ENCODE measurements at places on chromosomes 11 and 22.

DNA sequence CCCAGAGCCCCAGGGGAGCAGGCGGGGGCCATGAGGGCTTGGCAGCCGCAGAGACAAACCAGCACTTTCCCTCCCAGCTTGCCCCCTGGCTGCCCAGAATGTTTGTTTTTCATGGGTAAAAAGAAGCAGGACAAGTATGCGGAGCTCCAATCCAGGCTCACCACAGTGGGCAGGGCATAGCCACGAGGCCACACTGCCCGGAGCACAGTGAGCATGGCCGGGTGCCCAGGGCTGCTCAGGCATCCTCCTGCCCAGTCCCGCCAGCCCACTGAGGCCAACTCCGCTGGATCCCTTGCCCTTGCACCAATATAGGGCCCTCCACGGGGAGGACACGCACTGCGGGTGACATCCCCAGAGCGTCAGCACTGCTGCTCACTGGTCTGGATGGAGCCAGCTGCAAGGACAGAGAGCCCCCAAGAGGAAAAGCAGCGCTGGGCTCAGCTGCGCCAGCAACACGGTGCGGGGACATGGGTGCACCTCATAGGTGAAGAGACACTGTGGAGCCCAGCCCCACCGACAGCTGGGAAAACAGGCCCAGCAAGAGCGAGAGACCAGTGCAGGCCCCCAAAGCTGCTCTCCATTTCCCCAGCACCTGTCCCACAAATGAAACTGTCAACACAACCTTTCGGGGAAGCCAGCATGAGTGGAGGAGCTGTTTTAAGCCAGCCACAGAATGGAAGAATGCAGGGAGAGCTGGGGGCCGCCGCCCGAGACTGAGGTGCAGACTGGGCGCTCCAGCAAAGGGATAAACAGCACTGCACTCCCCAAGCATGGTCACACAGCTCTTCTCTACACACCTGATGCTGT, 24.8 kb downstream of the ARVCF start:
- no peaks in the 10 kb centered on the region for H3K27me3 ChIP-seq

DNA sequence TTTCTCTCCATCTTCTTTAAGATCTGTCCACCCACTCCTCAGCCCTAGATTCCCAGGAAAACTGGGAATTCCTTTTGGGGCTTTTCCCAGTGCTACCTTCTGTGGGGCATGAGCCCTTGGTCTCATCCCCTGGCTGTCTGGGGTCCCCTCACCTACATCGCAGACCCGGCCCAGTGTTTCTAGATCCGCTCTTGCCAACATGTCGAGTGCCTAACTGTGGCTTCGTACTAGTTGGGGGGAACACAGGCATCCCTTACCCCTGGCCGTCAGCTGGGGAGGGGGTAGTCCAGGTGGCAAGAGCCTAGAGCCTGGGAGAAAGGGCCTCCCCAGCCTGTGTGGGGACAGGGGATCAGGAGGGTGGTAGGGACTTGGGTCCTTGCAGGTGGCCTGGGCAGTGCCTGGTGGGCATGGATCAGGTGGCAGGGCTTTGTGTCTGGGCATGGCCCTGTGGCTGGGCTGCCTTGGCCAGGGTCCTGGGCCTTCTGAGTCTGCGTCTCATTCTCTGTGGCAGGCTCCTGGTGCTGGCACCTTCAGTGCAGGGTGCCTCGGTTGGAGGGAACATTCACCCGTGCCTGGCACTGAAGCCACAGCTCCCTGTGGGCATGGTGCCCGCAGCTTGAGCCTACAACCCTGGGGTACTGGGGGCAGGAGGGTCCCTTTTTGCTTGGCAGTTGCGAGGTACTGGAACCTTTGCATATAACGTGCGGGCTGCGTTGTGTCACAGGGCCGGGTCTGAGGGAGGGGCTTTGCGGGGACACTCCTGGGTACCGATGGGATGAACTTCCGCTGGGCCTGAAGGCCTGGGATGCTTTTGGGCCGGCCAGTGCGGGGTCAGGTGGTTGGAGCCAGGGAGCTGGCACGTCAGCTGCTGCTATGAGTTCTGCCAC, 4.1 kb downstream of the KCNQ1 start:
- no peaks in the 10 kb centered on the region for H3K36me3 ChIP-seq
- H3K4me1 ChIP-seq, result no peaks in the 10 kb centered on the region
- DNase-seq, result no peak
- H3K27me3 ChIP-seq, result no peaks in the 10 kb centered on the region

DNA sequence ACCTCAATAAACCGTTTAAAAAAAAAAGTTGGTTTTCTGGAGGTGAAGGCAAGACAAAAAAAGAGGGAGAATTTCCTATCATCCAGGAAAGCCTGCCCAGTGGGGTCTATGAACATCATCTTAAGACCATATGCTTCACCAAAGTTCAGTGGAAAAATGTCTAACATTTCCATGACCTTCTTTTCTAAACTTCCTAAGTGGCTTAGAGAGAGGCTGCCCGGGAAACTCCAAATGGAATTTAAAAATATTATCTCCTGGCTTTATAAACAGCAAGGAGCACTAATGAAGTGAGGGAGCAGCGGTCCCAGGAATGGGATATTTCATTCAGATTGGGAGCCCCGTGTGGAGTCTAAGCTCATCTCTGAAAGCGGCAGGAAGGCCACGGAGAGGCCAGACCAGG, 46.9 kb downstream of the ETS1 start:
- H3K27ac ChIP-seq, result no peak overlapping the region
- H3K27me3 ChIP-seq, result no peaks in the 10 kb centered on the region
- no peak for DNase-seq
- no peaks in the 10 kb centered on the region for H3K4me1 ChIP-seq
- no peak overlapping the region for H3K4me3 ChIP-seq

DNA sequence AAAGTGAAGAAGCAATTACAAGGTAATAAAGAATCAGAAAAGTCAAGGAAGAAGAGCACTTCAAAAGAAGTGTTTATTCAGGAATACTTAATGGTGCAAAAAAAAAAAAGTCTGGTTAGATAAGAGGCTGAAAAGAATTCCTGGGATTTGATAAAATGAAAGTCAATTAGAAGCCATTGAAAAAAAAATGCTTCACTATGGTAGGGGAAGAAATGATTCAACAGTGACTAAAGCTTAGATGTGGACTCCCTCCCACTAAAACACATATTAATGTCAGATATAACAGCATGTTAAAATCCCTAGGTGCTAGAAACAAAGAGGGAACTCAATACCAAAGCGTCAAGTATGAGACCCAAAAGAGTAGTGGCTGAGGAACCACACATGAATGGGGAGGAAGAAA, 335.3 kb upstream of the PITPNB start:
- no peak overlapping the region for H3K4me3 ChIP-seq
- DNase-seq, result no peak
- no peaks in the 10 kb centered on the region for H3K27me3 ChIP-seq
- H3K4me1 ChIP-seq, result no peaks in the 10 kb centered on the region
- H3K36me3 ChIP-seq, result no peaks in the 10 kb centered on the region
- H3K27ac ChIP-seq, result no peak overlapping the region

DNA sequence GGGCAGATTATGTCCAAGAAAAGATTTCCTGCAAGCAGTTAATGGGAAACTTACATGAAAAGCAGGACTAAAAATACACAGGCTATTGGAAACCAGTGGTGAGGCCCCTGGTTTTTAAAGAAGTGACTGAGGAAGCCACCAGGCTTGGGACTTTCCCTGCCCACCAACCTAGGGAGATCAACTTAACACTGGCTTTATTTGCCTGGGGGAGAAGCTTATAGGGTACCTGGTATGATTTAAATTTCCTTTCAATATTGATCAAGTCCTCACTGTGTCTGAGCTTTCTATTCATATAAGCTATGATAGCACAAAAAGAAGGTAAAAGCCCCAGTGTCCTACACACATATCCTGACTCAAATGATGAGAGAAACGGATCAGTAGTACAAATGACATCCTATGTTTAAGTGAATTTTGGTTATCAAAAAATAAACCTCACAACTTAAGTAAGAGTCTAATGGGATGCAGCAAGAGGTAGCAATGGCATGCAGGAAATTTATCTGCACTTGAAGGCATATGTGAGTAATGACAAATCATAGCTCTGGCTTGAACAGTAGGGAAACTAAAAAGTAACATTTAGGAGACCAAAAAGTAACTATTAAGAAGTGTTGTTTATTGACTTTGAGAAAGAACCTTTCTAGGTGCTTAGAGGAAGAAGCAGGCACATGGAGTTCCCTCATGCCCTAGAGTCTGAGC, 85.3 kb downstream of the GAB2 start:
- no peak for DNase-seq
- no peaks in the 10 kb centered on the region for H3K36me3 ChIP-seq
- H3K4me1 ChIP-seq, result no peaks in the 10 kb centered on the region
- no peaks in the 10 kb centered on the region for H3K27me3 ChIP-seq
- H3K27ac ChIP-seq, result no peak overlapping the region

- H3K36me3 ChIP-seq, result no peaks in the 10 kb centered on the region
- H3K27ac ChIP-seq, result no peak overlapping the region
- no peaks in the 10 kb centered on the region for H3K27me3 ChIP-seq
- H3K4me1 ChIP-seq, result no peaks in the 10 kb centered on the region
- DNase-seq, result no peak
- H3K4me3 ChIP-seq, result no peak overlapping the region
Measured at GRCh38 chr11:130840679-130841078, 75.6 kb downstream of the SNX19 start.

DNA sequence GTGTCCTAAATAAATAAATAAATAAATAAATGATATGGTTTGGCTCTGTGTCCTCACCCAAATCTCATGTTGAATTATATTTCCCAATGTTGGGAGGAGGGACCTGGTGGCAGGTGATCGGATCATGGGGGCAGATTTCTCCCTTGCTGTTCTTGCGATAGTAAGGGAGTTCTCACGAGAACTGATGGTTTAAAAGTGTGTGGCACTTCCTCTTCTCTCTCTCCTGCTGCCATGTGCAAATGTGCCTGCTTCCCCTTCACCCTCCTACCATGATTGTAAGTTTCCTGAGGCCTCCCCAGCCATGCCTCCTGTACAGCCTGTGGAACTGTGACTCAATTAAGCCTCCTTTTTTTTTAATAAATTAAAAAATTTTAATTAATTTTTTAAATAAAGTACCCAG, 138.2 kb downstream of the FBXO7 start:
- DNase-seq, result no peak
- no peak overlapping the region for H3K4me3 ChIP-seq
- H3K36me3 ChIP-seq, result no peaks in the 10 kb centered on the region
- H3K27me3 ChIP-seq, result no peaks in the 10 kb centered on the region
- no peaks in the 10 kb centered on the region for H3K4me1 ChIP-seq
- H3K27ac ChIP-seq, result no peak overlapping the region
